ENCODE measurements at places on chromosomes 4 and X.

GRCh38 chrX:22690116-22690515, 309.6 kb upstream of the DDX53 start:
- no peak for DNase-seq

DNA sequence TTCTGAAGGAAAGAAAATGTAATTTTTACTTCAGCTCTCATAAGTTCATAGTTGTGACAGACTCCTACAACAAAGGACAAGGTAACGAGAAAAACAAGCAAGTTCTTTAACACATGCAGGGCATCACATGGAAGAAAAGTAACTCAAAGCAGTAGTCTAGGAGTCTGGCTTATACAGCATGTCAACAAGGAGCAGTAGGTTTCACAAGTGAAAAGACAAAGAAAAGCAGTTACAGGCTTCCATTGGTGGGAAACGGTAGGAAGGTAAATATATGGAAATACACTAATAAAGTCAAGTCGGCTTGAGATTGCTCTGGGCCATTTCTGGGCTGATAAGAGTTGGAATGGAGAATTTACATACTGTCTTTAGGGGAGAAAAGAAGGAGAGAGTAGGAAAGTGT, 228.4 kb upstream of the ZFP42 start:
- DNase-seq: no peak

DNA sequence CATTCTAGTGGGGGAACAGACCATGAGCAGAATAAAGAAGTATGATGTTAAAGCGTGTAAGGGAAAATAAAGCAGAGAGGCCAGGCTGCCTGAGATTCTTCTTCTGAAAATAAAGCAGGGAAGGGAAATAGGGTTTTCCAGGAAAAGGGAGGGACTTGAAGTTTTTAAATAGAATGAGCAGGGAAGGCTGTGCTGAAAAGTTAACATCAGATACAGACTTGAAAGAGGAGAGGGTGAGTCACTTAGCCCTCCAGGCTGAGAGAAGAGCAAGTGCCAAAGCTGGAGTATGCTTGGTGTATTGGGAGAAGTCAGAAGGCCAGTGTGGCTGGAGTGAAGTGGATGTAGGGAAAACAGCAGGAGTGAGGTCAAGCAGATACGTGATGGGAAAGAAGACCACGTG, 10.0 kb upstream of the PLK4 start:
- peak; percentile 29 for DNase-seq

GRCh38 chr4:113411496-113411938, 350.0 kb downstream of the CAMK2D start:
- DNase-seq: peak; percentile 10

GRCh38 chr4:27742816-27743215, 882.2 kb downstream of the STIM2 start:
- DNase-seq: no peak

- peak; percentile 72 for DNase-seq
Observed at GRCh38 chr4:87038837-87039615, 104.2 kb downstream of the AFF1 start.

- no peak for DNase-seq
Observed at GRCh38 chr4:183097231-183098018, 1.6 kb upstream of the WWC2 start.

- DNase-seq: no peak
Observed at GRCh38 chr4:111113591-111113990, 490.7 kb upstream of the PITX2 start.

GRCh38 chrX:17697191-17697590, 40.1 kb upstream of the SCML1 start:
- DNase-seq: peak; percentile 30

- DNase-seq: no peak
Observed at GRCh38 chrX:70016513-70016912, 33.2 kb downstream of the AWAT2 start.

- no peak for DNase-seq
Observed at GRCh38 chrX:150326541-150327247, 36.4 kb upstream of the MAMLD1 start.

DNA sequence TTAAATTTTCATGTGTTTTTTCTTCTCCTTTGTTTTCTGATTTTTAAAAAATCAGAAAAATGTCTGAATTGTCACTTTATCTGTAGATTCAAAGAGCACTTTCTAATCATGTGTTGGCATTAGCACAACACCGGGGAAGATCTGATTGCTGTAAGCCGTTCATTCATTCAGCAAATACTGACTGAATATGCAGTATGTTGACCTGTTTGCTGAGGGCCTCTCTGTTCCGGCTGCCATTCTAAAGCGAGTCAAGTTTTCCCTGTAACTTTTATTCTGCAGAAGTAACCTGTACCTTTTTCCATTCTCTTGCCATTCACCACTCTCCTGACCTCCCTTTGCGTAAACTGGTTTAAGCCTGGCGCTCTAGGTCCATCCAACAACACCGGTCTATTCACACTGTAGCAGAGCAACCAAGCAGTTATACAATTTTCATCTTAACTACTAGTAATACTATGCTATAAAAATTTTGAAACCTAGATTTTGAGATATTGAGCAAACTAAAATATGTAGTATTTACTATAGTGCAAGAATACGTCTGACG, 6.7 kb downstream of the SORBS2 start:
- DNase-seq: no peak

GRCh38 chrX:84258708-84259107, 70.7 kb upstream of the RPS6KA6 start:
- no peak for DNase-seq
